ENCODE measurements at places on chromosomes 16 and 17. TPM values are rescaled to one million over a fixed set of nuclear protein-coding genes. Genes with fewer than 3 reads are reported as not detected.
A peak's percentile ranks its signal among the peaks of the same experiment; 100 is the strongest.

DNA sequence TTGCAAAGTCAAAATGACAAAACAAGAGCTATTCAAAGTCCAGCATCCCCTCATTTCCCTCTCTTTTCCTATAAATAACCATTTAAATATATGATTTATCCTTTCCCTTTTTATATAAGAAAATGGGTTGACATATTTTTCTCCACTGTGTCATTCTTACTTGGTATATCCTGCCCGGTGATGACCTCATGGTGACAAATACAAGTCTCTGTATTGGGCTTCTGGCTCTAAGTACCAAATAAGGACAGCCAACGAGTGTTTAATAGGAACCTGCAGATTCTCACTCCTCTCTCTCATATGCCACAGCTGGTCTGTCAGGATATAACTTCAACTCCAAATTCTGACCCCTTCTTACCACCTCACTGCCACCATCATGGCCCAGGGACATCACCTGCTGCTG is 25.5 kb upstream of the CBLN1 start:
- DNase-seq, result no peak

DNA sequence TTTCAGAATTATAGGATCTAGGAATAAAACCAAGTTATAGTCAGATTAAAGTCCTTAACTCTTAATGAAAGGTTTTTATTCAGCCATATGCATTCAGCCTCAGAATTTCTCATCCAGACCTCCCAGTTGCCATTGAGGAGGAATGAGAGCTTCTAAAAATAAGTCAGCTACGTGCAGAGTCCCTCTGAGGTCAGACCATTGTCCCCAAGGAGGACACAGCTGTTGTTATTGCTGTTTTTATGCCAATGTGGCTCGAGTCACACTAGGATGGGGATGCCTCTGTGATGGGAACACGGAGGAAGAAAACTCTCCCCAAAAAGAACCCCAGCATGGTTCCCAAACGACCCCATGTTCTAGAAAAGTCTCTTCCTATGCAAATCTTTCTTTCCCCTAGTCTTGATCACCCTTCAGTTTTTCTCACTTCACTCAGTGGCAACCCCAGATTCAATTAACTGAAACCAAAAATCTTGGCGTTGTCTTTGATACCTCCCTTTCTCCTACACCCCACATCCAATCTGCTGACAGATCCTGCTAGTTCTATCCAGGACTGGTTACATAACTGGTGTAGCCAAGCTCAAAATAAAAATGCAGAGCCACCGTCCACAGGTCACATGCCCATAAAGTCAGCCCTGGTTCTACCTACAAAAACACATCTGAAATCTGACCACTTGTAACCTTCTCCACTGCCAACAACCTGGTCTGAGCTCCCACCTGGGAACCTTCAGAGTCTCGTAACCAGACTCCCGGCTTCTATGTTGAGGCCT is 138.2 kb upstream of the ERCC4 start:
- no peak for DNase-seq

DNA sequence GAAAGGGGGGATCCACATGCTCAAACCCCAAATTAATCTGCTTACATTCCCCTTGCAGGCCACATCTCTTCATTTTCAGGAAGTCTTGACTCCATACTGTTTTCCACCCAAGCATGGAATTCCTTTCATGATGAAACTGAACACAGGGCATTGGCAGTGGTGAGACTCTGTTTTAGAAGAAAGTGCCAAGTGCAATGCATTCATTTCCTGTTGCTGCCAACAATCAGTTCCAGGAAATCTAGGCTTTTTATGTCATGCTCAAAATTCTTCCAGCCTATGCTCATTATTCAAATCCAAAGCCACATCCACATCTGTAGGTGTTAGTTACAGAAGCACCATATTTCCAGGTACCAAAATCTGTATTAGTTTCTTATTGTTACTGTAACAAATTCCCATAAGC is 4.1 kb downstream of the CCL2 start:
- DNase-seq, result no peak

GRCh38 chr16:61858988-61859387 is 177.2 kb downstream of the CDH8 start:
- DNase-seq, result no peak

DNA sequence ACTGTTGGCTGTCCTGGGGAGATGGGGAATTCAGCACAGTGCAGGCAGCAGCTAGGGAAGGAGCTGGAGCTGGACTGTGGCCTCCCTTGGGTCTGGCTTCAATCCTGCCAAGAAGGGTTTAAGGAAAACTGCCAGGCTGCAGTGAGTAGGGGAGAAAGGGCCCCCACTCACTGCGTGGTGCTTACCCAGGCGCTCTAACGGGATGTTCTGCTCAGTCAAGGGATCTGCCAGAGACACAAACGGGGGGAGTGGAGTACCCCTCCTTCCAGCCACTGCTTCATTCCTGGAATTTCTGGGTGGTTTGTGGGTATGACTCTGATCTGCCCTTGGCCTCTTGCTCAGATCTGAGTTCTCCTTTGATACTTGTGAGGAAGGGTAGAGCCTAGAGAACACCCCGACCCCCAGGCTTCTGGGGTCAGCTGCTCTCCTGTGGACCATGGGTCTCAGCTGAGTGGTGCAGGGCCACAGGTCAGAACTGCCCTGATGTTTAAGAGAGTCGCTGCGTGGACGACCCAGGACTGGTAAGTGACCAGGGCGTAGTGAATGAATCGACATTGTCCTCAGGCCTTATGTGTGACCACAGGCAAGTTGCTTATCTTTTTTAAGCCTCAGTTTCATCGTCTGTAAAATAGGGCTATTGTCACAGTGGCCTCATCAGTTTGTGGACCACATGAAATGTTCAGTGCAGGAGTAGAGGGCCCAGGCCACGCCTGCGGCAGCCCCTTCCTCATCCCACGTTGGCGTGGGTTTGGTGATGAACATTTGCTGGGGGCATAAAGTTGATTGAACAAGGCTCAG is 9.6 kb downstream of the CRISPLD2 start:
- DNase-seq, result no peak

DNA sequence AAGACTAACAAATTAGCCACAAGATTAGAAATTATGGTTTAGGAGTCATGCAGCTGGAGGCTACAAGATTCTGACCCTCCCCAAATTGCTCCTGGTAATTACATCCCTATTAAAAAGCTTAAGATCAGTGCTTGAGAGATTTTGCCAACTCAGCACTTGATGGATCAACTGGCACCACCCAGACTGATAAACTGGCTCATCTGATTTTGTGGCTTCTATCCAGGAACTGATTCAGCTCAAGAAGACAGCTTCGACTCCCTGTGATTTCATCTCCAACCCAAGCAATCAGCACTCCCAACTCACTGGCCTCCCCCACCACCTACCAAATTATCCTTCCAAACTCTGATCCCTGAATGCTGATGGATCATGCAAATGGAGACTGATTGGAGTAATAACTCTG is 94.8 kb downstream of the TNFRSF13B start:
- DNase-seq, result no peak

DNA sequence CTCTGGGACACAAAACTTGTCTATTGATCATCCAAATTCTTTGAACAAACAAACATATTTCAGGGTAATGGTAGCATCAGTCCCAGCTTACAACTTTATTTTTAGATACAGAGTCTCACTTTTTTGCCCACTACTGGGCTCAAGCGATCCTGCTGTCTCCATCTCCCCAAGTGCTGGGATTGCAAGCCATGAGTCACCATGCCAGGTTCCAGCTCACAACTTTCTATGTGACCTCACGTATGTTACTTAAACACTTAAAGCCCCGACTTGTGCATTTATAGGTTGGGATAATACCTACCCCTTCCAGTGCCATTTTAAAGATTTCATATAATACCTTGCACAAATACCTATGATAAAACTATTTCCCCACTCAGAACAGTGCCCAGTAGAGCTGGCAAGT is 42.0 kb upstream of the KSR1 start:
- DNase-seq, result no peak

DNA sequence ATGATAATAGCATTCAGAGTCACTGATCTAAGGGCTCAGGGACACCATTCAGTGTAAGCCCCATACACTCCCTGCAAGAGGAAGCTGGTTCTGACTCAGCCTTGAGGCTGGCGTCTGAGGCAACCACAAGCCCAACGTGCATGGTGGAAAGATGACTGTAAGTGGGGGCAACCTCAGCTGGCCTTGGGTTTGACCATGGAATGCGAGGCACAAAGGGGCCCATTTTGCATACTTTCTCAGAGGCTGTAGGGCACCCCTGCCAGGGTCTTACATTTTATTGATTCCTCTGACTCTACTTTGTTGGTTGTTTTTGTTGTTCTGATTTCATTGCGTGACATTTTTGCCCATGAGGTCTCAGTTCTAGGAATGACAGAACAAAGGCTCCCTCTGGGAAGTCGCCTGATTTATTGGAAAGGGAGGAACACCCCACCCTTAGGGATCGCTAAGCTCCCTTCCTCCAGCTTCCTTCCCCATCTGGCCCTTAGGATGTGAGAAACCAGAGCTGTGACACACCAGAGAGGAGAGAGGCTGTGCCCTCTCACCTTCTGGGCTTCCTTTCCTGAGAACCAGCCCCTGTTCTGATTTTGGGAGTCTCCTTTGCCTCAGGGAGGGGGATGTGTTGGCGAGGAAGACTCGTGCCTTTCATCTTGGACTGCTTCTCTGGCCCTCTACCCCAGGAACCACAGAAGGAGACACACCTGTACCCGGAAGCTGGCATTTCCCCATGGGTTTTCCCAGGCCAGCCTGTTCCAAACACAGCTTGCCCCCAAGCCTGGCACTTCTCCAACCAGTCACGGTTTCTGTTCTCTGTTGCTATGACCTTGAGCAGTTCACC is 5.6 kb upstream of the CIITA start:
- no peak for DNase-seq

DNA sequence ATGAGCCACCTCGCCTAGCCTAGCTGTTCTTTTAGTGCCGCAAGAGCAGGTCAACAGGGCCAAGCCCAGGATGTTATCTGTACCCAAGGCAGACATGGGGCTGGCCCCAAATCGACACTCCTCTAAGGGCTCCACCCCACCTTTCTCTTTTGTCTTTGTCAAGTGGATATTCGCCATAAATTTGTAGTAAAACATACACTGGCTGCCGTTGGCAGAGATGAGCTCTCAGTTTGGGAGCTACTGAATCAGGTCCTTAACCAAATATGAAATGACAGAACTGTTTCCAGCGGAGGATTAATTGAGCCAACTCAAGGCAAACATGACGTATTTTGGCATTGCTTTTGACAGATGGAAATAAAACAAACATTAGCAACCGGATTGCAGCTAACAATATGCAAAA is 556.9 kb upstream of the CDH5 start:
- DNase-seq, result no peak

GRCh38 chr16:11405331-11406176 is 60.3 kb downstream of the RMI2 start:
- no peak for DNase-seq

DNA sequence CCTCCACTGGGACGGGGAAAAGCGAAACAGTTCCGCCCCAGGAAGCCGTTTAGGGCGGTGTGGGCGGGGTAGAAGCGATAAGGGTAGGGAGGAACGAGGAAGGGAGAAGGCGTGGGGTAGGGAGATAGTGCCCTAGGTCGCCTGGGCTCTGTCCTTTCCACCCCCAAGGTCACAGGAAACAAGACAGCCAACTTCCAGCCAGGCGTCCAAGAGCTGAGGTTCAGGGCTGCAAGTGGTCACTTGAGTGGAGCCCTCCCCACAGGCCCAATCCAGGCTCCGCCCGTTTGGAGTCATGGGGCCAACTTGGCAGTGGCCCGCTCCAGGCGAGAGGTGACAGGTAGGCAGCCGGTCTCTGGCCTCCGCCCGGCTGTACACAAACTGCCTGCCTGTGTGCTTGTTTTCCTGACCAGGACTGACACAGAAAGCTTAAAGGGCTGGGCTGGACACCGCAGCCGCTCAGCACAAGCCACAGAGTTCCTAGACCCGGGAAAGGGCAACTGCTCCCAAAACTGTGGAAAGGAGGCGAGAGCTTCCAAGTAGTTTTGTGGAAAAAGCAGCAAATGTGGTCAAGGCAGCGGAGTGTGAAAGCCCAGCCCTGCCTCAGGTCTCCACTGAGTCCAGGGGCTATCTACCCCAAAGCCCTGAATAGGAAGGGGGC is at the start of gene RILP:
Gene RILP (minus strand): TSS at position 23 of the 658 bp plus-strand sequence. CDS start 62 bp downstream, outside the sequence.
- DNase-seq, result peak; percentile 64

DNA sequence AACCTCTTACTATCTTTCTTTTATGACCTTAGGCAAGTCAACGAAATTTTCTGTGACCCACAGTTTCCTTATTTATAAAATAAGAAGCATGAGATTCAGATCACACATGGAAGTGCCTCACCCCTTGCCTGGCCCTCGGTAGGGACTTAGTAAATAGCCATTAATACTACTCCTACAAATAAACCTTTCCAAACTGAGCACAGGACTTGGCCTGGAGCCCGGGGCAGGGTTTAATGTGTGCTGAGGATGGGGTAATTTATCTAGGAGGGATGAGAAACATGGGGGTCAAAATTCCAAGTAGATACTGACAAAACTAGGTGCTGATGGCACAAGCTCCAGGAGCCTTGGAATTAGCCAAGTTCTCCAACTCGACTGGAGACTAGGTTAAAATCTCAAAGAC is 35.0 kb downstream of the PITPNC1 start:
- no peak for DNase-seq

DNA sequence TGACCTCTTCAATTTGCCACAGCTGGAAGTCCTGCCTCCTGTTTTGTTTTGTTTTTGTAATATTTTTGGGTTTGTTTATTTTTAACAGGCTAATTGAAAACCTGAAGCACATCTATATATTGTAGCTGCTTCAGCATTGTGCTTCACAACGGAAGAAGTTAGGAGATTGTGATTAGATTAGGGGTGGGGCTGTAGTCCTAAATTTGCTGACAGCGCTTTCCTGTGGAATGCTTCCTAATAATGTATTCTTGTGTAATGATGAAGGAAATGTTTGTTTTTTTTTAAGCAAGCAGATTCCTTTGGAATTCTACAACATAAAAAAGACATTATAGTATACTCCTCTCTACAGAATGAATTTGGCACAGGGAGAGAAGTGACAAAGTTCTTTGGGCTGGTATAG is 70.1 kb downstream of the NLK start:
- no peak for DNase-seq

GRCh38 chr17:8383143-8383822 is at the start of gene RPL26:
Gene RPL26 (minus strand): TSS chr17:8383193. CDS start chr17:8382310, 883 bp downstream.
- DNase-seq, result peak; percentile 95

GRCh38 chr17:48555258-48556228 is 10.6 kb upstream of the HOXB2 start:
- peak; percentile 89 for DNase-seq

DNA sequence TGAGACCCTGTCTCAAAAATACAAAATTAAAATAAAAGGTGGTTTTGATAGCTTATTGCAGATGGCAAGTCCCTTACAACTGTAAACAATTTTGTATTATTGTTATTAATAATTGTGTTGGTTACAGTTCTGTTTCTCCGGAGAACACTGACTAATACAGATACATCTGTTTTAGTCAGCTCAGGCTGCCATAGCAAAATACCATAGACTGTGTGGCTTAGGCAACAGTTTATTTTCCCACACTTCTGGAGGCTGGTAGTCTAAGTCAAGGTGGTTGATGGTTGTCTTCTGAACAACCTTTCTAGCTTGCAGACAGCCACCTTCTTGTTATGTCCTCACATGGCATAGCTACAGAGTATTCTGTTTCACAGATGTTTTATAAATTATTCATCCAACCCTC is 14.2 kb upstream of the IL21R start:
- DNase-seq, result no peak

- no peak for DNase-seq
Observed at GRCh38 chr17:44417553-44417952, 28.1 kb upstream of the ITGA2B start.

Gene LGALS9B
- total RNA-seq, result under 0.01 TPM

Gene C16orf96
- total RNA-seq, result 0.27 TPM

Gene FAAP100
- total RNA-seq, result 27.7 TPM

Gene CFAP97D1
- under 0.01 TPM for total RNA-seq

Gene SLC13A2
- not detected for total RNA-seq

Gene RGS11
- 1.3 TPM for total RNA-seq

Gene CNOT1
- 233 TPM for total RNA-seq

Gene RAB37
- 79.7 TPM for total RNA-seq

Gene NXPH3
- under 0.01 TPM for total RNA-seq

Gene CSH1
- not detected for total RNA-seq

All from hematopoietic multipotent progenitor cell (in vitro differentiated cells).